ENCODE measurements at places on chromosomes 6 and 20.

GRCh38 chr20:25619514-25619913, 4.3 kb downstream of the NANP start:
- DNase-seq = no peak

GRCh38 chr6:72288592-72288991, 333.3 kb upstream of the KCNQ5 start:
- DNase-seq = no peak

DNA sequence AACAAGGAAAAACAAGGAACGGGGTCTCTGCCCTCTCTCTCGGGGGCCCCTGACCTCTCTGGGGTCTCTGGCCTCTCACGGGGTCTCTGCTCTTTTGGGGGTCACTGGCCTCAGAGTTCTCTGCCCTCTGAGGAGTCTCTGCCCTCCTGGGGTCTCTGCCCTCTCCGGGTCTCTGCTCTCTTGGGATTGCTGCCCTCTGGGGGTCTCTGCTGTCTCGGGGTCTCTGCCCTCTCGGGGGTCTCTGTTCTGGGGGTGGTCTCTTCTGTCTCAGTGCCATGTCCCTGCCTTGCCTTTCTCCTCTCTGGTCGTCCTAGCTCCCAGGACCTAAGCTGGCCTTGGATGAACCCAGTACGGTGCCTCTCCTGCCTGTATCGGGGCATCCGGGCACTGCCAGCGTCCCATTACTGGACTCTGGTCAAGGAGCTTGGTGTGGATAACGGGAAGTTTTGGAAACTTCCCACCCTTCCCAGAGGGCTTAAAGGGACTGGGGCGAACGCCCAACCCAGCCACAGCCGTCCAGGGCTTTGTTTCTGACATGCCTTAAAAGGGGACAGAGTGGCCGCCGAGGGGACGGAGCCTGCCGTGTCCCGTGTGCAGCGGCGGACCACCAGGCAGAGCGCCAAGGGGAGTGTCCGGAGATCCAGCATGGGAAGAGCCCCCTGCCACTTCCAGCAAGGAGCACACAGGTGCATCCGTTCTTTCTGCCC, 24.7 kb upstream of the MRGBP start:
- no peak for DNase-seq

- no peak for DNase-seq
These were observed 1.7 kb upstream of the VSTM2L start for GRCh38 chr20:37901240-37901639.

Data from epithelial cell of prostate (primary cell).